ENCODE measurements at places on chromosomes 11 and 22.

- DNase-seq: no peak
Observed at GRCh38 chr22:19765477-19766239, 5.1 kb downstream of the TBX1 start.

GRCh38 chr11:123406441-123407129 is 23.5 kb upstream of the GRAMD1B start:
- DNase-seq: no peak

DNA sequence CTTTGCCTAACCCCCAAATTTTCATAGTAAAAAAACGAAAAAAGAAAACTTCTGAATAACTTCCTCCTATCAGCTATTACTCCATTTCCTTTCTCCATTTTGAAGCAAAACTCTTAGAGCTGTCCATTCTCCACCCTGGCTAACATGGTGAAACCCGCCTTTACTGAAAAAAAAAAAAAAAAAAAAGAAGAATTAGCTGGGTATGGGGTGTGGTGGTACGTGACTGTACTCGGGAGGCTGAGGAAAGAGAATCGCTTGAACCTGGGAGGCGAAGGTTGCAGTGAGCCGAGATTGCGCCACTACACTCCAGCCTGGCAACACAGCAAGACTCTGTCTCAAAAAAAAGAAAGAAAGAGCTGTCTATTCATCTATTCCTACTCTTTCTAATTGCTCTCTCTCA is 11.3 kb upstream of the NXF1 start:
- DNase-seq: no peak

DNA sequence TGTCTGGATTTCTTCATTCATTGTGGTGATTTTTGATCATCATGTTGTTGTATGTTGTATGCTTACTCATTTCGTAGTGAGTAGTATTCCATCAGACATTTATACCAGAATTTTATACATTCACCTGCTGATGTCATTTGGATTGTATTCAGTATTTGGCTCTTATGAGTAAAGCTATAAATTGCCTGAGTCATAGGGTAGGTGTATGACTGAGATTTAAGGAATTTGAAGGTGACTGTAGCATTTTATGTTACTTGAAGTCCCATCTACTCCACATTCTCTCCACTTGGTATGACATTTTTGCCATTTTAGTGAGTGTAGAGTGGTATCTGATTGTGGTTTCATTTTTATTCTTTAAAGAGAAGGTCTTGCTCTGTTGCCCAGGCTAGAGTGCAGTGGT is 548.2 kb downstream of the TBC1D22A start:
- DNase-seq: no peak

DNA sequence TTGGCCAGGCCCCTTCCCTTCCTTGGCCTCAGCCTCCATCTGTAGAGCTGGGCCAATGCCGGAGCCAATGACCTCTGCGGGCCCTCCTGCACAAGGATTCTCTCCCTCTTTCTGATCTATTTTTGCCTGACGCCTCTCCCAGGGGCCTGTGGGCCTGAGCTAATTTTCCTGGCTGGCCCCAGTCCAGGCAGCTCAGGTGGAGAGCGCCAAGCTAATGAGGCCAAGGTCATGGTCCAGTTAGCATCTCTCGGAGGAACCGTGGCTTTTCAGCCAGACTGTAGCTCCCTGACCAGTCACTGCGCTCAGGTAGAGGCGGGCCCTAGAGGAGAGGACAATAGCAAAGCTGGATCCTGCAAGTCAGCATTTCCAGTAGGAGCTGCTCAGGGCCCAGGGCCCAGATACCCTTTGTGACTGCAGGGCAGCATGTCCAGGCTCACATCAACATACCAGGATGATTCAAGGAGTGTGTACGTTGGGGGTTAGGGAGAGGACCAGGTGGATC is 43.5 kb downstream of the APOL3 start:
- DNase-seq: no peak

- DNase-seq: no peak
Observed at GRCh38 chr11:108713076-108713790, 48.4 kb downstream of the DDX10 start.

DNA sequence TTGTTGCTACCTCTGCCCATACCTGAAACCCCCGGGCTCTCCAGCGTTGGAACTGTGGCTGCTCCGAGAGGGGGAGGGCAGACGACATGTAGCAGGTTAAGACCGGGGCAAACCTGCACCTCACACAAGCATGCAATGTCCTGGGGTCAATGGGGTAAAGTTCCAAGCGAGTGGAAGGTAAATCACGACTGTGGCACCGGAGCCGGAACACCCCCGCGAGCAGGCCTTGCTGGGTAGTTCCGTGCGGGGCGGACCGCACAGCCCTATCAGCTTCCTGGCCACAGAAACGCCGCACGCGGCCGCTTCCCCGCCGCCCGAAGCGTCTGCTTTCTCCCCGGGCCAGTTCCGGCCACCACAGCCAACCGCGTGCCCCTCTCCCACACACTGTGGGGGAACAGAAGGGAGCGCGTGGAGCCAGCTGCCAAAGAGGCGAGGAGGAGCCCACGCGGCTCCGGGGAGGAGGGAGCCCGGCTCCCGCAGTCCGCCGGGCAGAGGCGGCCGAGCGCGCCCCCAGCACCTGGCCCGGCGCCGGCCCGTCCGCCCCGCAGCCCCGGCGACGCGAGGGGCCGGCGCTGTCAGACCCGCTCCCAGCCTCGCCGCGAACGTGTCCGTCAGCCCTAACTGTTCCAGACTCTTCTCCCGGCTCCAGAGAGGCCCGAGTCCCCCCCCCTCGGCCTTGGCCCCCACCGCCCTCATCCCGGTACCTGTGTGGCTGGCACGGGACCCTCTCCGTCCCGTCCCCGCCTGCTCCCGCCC is 1.6 kb downstream of the SPTBN2 start:
- DNase-seq: no peak

GRCh38 chr11:125070699-125071254 is 7.7 kb downstream of the SLC37A2 start:
- DNase-seq: no peak

DNA sequence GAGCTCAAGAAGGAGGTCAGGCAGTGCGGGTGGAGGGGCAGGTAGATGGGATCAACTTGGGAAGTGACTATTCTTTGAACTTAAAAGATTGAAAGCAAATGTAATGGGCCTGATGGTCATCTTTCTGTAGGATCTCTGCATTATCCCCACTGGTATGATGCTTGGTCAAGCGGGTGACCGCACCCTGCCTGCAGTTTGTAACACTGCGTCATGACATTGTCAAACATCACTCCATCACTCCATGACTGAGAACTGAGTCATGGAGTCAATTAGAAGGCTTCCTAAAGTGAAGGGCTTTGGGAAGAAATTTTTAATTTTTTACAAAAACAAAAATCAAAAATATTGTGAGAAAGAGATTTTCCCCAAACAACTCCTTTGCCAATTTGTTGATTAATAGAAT is 62.4 kb upstream of the BMAL1 start:
- no peak for DNase-seq

GRCh38 chr22:48574776-48575617 is 1252.7 kb downstream of the BRD1 start:
- no peak for DNase-seq

DNA sequence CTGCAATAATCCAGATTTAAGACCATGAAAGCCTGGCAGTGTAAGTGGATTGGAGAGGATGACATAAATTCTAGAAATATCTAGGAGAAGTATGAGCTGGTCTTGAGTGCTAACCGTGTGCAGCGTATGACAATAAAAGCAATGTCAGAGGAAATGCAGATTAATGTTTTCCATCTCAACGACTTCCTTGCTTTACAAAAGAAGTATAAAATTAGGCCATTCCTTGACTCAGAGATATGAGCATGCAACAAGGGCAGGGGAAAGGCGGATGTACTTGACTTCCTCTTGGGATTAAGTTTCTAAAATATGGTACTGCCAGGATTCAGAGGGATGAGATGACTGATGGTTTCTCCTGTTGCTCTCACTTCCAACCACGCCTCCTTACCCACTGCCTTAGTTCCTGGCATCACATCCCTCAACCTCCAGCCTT is 32.3 kb downstream of the ADAMTS15 start:
- DNase-seq: no peak

DNA sequence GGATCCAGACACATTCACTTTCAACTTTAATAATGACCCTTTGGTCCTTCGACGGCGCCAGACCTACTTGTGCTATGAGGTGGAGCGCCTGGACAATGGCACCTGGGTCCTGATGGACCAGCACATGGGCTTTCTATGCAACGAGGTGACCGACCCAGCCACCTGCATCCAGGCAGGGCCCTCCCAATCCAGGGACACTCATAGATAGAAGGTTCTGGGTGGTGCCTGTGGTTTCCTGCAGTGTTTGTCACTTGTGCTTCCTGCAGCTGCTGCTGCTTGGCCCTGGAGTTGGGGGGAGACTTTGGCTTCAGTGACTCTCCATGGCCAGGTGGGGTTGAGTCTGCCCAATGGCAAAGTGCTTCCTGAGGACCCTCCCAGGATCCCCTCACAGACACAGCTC is 7.3 kb downstream of the APOBEC3B start:
- DNase-seq: no peak

DNA sequence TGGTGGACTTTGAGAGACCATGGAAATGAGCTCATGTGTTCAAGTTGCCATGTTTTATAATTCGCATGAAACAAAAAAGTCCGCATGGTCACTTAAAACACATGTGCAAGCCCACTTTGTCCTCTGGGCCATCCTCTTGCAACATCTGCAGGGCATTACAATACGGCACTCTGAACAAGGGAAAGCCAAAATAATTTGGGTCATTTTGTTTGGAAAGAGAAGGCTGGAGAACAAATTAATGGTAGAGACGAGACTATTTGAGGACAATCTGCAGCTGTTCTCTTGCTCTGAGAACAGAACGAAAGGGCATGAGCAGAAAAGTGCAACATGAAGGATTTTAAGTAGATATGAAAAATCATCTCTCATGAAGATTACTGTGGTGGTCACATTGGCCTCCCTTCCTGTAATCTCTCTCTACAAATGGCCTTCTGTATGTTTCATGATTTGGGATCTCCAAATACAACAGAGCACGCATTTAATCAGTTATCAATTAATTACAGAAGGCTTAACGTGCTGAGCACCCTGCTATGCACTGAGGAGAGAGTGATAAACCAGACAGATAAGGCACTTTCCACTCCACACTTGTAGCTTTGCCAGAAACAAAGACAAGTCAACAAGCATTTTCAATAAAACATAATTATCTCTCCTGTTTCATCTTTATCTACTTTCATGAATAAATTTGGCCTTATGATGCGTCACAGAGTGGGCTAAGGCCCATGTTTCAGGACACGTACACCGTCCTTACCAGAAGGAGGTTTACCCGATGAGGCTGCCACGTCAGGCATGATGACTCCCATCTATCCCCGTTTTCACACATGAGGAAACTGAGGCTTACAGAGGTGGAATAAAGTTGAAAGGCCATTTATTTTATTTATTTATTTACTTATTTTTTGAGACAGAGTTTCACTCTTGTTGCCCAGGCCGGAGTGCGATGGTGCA is 384.1 kb downstream of the LARGE1 start:
- no peak for DNase-seq

GRCh38 chr22:19876941-19877625 is 22.4 kb upstream of the GNB1L start:
- DNase-seq: no peak

DNA sequence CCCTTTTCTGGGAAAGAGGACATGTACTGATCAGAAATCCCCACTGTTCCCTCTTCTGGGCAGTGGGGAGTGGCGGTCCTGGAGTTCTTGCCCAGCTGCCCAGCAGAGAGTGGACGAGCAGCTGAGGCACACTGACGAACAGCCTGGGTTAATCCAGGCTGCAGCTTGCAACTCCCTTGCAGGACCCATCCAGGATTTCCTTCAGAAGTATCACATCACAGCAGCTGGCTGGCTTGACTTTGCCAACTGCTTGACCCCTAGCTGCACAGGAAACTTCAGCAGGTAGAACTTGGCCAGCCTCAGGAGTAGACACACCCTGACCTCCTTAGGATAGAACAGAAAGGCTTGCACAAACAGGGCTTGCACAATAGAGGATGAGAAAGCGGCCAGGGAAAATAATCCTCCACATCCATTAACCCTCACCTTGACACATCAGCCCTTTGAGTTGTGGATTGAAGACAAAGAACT is 27.9 kb upstream of the FZD4 start:
- no peak for DNase-seq

GRCh38 chr11:3166268-3167142 is 1.4 kb upstream of the OSBPL5 start:
- no peak for DNase-seq

Data from stimulated activated CD8-positive, alpha-beta memory T cell treated with anti-CD3 and anti-CD28 coated beads, Interleukin-7, amount 100 ng/mL, for 1 hour (primary cell).